ENCODE measurements at places on chromosomes 12 and 14.

GRCh38 chr14:54794796-54795195, 107.8 kb downstream of the GCH1 start:
- no peak for DNase-seq

DNA sequence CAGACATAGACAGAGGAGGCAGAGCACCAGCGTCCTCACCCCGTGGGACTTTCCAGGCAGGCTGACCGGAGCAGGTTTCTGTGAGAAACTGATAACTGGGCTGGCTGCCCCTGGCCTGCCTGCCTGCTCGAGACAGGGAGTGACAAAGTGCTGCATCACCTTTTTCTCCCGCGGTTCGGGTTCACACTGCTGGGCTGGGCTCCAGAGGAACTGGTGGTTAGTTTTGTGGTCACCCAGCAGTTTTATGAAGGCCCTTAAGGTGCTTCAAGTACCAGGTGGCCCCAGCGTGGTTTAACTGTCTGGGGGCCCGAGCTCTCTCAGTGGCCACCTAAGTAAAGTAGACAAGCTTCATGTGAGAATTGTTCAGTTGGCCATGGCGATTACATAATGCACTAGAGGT, 1073.6 kb downstream of the BCL11B start:
- DNase-seq = no peak

DNA sequence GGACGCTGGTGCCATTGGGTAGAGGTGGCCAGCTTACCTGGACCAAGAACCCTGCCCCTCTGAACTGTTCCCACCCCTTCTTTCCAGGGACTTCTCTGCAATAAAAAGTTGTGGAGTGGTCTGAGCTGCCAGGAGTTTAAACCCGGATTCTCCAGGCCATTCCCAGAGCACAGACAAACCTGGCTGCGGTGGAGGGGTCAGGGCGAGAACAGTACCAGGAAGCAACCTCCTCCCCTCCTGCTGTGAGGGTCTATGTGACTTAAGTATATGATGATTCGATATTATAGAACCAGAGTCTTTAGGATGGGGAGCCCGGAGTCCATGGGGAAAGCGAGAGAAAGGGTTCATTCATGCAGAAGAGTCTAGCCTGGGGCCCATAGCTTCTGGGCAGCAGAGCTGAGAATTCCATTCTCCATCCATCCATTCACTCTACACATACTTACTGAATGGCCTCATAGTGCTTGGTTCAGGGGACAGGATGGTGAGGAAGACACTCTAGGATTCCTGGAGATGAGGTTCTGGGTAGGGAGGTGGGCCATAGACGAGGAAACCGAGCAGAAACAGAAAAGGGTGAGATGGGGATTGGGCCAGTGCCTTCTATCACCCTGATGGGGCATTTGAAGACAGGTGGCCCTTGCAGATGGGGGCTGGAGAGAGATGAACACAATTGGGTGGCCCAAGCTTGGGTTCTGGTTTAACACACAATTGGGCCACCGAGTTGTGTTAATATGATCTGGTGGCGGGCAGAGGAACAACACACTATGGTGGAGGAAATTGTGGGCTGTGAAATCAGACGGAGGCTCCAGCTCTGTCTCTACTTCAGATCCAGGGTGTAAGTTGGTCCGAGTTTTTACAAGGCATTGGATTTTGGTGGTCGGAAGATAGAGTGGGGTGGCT, 5.2 kb downstream of the KRT86 start:
- no peak for DNase-seq

- DNase-seq = no peak
Measured at GRCh38 chr12:25785134-25785533, 173.3 kb upstream of the RASSF8 start.

- no peak for DNase-seq
Measured at GRCh38 chr12:101747697-101748096, 8.4 kb upstream of the SYCP3 start.

GRCh38 chr12:112198120-112198733, 72.9 kb downstream of the TRAFD1 start:
- DNase-seq = no peak

GRCh38 chr12:24645254-24645653, 303.6 kb downstream of the BCAT1 start:
- no peak for DNase-seq

DNA sequence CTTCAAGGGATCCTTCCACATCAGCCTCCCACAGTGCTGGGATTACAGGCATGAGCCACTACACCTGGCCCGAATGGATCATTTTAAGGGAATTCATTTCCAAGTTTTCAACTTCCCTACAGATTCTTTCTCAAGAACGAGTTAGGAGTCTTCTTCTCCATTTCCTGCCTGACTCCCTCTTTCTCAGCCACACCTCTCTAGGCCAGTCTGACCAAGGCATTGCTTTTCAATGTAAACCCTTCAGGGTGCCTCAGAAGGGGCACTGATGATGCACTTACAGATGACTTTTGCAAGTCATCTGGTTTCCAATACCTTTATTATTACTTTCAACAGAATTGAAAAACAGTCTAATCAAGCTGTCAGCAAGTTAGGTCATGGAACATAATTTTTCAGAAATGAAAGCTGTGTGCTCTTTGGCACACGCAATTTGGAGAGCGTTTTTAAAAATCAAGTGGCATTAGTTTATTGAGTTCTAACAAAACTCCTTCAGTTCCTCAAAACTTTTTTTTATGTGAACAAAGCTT, 47.2 kb downstream of the SVOP start:
- DNase-seq = no peak

- DNase-seq = no peak
Measured at GRCh38 chr12:58860056-58860787, 60.1 kb downstream of the LRIG3 start.

DNA sequence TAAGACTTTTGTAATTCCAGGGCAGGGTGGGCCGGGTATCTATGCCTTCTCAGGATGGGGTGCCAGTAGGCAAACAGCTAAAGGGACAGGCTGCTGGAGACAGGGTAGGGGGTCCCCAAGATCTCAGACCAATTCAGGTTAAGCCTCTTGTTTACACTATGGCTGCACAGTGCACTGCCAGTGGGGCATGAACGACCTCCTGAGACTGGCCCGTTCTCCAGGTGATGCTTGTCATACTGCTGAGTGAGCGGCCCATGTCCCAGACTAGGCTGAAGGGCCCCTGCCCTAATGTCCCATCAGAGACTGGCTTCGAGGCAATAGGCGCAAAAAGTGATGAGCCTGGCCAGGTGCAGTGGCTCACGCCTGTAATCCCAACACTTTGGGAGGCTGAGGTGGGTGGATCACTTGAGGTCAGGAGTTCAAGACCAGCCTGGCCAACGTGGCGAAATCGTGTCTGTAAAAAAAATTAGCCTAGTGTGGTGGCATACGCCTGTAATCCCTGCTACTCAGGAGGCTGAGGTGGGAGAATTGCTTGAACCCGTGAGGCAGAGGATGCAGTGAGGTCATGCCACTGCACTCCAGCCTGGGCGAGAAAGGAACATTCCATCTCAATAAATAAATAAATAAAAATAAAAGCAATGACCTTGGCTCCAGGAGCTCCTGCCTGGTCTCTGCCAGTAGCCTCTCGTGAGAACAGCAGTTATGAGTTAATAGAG, 12.6 kb downstream of the SLC25A29 start:
- DNase-seq = no peak

DNA sequence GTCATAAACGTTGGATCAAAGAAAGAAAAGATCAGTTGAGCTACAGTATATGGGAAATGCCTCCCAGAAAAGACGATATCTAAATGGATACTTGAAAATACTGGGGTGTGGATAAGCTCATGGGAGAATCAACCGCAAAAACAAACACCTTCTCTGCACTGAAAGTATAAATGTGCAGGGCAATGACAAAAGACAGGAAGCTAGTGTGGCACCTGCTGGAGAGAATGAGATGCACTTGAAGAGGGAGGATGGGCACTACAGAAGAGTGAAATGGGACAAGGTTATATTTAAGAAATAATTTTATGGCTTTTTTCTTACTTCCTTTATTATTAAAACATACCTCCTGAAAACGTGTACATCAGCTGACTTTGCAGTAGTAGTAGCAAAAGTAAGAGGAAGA, 153.7 kb downstream of the PRKD1 start:
- no peak for DNase-seq

GRCh38 chr12:124332058-124332672, 37.3 kb downstream of the RFLNA start:
- DNase-seq = no peak

GRCh38 chr12:44015333-44015941, 179.6 kb downstream of the TMEM117 start:
- DNase-seq = no peak

DNA sequence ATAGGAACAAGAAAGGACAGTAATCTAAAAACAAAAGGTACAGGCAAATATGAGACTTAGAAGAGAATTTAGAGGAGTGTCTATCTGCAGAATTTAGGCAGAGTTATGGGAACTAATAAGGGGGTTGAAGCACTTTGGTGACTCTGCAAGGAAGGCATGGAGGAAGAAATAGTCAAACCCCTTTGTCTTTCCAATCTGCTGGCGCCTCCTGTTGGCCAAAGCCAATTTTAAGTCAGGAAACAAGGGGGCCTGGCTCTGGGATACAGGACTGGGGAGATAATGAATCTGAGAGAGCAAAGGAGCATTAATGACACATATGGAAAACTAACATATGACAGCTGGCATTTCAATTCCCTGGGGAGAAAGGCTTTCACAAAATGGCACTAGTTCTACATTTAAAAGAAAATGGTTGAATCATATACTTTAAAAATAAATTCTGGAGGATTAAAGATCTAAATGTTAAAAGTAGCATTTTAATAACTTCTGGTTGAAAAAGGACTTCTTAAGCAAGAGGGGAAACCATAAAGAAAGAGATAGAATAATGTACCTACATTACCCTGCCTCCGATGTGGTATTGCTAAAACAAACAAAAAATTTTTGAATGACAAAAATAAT, 48.5 kb upstream of the CSRP2 start:
- no peak for DNase-seq

DNA sequence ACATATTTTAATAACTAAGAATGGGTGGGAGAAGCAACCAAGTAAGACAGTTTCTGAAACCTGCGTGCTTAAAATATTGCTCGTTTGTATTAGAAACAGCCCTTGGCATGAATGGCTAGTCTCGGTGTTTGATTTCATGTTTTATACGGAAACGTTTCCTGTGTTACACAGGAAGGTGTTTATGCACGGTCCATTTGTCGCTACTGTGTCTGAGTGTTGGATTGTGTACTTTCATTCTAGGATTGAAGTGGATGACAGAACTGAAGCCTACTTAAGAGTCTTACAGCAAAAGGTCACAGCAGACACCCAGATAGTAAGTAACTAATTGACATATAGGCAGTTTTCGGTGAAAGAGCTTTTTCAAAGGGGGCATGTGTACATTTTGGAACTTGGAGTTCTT, 19.6 kb downstream of the PIWIL1 start:
- DNase-seq = no peak

DNA sequence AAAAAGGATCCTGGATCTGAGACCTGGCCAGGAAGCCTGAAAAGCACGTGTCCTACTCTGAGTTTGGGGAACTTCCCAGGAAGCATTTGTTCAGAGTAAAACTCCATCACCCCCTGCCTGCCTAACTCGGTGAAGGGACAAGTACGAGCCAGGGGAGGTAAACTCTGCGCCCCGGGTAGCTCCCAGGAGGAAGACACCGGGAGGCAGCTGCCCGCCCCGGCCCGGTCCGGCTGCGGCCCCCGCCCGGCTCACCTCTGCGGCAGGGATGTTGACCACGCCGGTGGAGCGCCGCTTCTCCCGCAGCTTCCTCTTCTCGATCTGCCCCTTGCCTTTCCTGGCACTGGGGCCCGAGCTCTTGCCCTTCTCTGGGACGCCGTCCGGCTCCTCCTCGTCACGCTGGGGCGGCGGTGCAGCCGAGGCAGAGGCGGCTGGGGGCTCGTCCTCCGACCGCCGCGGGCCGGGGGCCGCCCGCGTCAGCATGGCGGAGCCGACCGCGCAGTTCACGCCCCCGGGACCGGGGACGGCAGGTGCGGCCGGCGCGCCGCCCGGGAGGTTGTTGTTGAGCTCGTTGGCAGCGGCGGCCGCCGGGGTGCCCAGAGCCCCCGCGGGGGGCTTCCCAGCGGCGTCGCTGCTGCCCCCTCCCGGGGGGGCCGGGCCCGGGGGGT, 1.2 kb downstream of the PAWR start:
- no peak for DNase-seq

DNA sequence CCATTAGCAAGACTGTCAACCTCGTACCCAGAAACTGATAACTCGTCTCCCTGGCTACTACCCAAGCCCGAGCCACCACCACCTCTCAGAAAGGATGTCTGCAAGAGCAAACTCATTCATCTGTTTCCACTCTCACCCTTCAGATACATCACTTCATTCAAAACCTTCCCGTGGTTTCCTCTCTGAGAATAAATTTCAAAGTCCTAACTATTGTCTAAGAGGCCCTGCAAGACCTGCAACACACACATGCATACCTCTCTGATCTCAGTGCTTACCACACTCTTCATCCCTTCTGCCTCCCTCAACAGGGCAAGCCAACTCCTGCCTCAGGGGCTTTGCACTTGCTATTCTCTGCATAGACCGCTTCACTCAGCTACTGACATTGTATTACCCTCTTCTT, 40.6 kb downstream of the PPP1R13B start:
- no peak for DNase-seq

GRCh38 chr12:124636138-124636978, 68.9 kb upstream of the NCOR2 start:
- DNase-seq = peak; percentile 66

DNA sequence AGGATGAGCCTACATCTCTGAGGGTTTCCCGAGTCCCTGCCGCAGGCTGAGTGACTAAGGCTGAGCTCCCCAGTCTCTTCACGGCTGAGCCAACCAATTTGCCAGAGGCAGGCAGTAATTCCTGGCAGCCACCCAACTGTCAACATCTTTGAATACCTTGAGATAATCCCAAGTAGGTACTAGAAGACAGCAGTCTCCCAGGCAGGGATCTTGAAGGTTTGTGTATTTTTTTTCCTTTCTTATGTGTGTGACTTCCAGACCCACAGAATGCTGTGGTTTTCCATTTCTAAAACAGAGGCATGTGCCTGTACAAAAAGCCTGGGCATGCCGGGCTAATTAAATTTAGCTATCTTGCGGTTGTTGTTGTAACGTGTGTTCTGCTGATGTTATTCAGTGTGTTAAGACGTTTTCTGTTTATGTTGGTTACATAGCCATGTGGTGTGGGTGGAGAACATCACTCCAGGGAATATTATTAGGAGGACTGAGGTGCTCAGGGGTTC, 155.5 kb downstream of the ANO2 start:
- DNase-seq = no peak

GRCh38 chr12:57239587-57240065, 10.1 kb downstream of the SHMT2 start:
- DNase-seq = no peak

DNA sequence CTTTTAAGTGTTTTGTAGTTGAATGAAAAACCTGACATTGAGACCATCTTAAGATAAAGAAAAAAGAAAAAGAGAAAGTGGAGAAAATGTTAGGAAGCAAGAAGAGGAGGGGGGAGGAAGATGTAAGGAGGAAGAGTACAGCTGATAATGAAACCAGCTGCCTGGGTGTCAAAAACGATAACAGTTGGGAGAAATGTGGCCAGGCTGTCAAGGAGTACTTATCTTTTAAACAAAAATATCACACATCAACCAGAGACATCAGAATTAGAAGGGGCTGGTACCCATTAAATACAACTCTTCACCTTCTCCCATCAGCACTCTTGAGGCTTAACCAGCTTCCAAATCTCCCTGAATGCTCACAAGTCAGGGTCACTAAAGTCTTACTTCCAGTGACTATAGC, 4.5 kb downstream of the SLC11A2 start:
- no peak for DNase-seq

GRCh38 chr12:109532721-109533486, 40.4 kb downstream of the MMAB start:
- DNase-seq = no peak

GRCh38 chr14:37197421-37198272, at the start of gene MIPOL1:
Gene MIPOL1 (plus strand): TSS chr14:37197937. CDS start chr14:37247889, 49,952 bp downstream.
- DNase-seq = peak; percentile 54

- DNase-seq = no peak
Measured at GRCh38 chr12:122032580-122032979, 10.9 kb downstream of the BCL7A start.
